ENCODE measurements at places on chromosomes 16 and 17.

- DNase-seq = no peak
Measured at GRCh38 chr16:22633799-22634198, 123.1 kb downstream of the NPIPB5 start.

GRCh38 chr17:14209215-14209614 is 27.4 kb downstream of the CDRT15 start:
- no peak for DNase-seq

DNA sequence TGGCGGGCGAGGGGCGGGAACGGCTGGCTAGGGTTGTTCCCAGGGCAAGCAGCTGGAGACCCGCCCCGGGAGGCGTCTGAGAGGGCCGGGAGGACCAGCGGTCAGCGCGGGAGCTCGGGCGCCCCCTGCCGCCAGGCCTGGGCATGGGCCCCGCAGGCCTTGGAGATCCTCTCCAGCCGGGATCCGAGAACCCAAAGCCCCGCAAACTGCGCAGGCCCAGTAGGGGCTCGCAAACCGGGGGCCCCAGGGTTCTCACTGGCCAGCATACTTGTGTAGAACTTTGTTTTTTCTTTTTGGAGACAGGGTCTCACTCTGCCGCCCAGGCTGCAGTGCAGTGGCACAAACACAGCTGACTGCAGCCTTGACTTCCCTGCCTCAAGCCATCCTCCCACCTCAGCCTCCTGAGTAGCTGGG is 20.8 kb upstream of the ZNF423 start:
- DNase-seq = peak; percentile 45

DNA sequence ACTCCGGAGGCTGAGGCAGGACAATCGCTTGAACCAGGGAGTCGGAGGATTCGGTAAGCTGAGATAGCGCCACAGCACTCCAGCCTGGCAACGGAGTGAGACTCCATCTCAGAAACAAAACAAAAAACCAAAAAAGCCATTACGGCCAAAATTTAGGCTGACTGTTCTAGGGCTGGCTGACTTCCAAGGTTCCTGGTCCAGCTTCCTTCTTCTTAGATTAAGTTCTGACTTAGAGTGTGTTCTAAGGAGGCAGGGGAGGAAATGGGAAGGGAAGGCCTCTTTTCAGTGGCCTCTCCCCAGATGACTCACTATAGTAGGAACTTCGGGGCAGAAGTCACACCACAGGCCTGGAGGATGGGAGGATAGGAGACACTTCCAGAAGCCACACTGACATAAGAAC is 27.7 kb upstream of the CLEC18B start:
- no peak for DNase-seq

GRCh38 chr17:17509601-17510425 is 13.6 kb upstream of the RASD1 start:
- DNase-seq = no peak

DNA sequence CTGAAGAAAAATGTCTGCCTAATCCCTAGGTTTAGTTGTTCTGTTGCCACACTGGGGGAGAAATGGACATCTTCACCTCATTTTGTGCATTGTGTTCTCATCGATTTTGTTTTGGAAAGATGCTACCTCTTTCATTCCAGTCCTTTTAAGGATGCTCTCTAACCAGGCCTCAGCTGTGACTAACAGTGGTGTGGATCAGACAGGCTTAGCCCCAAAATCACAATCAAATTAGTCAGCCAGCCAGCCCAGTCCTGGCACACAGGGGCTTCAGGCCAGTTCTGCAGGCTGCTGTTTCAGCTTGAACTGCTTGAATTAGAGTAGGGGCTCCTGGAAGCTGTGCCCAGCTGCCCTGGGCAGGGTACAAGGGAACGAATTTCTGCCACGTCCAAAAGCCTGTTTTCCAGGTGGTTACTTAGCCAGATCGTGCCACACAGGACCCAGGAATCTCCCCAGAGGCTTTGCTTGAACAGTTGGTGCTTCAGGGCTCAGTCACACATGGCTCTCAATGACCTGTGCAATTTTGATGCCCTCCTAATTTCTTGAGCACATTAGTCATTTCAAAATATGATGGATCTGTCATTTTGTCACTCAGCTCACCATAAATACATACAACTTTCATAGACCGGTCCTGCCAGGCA is 60.7 kb downstream of the CLEC16A start:
- no peak for DNase-seq

DNA sequence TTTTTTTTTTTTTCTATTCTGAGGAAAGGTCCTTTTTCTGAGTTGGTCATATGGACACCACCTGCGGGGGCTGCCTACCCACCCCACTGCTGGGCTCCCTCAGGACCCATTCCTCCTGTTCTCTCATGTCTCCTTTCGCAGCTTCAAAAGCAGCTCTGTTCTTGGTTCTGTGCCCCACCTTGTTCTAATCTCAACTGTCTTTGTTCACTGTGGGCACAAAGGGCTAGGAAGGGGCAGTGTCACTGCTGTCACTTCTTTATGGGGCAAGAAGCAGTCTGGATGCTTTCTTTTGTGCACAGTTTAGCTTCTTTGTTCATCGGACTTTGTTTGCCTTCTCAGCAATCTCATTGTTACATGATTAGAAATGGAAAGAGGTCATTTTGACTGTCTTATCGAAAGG is 7.1 kb downstream of the GOSR2 start:
- DNase-seq = no peak

GRCh38 chr17:68400404-68400735 is 56.9 kb downstream of the WIPI1 start:
- no peak for DNase-seq

DNA sequence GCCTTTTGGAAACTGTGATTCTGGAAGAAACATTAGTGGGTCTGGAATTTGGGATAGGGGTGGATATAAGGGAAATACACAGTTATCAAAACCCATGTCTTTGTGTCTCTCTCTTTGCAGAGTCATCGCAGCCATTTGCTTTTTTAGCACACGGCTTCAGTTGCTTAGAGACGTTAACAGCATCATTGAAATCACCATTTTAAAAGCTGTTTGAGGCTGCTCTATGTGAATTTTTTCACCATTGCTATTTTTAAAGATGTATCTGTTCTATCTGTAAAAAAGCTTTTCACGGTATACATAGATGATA is 47.3 kb downstream of the OMG start:
- DNase-seq = no peak

- DNase-seq = no peak
Measured at GRCh38 chr17:16486373-16487250, 5.4 kb downstream of the LRRC75A start.

DNA sequence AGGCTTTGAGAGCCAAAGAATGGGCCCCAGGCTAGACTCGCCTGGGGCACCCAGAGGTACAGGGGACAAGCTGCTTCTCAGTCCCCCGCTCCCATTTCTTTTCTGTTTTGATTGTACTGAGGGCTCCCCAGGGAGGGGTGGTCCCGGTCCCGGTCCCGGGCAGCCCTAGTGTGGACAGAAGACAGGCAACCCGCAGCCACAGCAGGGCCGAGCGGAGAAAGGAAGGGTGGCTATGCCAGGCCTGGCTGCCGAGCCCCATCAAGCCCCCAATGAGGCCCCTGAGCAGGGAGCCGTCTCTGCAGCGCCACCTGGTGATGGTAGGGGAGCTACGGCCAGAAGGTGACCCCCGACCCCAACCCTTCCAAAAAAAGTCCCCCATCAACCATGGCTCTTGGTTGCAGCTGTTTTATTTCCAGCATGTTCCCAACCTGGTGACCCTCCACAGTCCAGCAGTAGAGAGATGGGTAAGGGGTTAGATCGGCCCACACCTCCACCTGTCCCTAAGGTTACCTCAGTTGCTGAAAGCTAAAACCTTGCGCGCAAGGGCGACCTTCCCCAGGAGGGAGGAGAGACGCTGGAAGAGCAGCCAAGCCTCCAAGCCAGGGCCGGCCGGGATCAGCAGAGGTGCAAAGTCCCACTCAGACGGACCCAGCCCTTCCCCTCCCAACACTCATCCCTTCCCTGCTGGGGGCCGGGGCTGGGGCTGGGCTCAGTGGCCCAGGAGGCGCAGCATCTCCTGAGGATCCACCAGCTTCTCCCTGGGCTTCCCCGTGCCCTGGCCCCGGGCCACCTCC is 2.6 kb upstream of the GRIN2C start:
- peak; percentile 72 for DNase-seq

DNA sequence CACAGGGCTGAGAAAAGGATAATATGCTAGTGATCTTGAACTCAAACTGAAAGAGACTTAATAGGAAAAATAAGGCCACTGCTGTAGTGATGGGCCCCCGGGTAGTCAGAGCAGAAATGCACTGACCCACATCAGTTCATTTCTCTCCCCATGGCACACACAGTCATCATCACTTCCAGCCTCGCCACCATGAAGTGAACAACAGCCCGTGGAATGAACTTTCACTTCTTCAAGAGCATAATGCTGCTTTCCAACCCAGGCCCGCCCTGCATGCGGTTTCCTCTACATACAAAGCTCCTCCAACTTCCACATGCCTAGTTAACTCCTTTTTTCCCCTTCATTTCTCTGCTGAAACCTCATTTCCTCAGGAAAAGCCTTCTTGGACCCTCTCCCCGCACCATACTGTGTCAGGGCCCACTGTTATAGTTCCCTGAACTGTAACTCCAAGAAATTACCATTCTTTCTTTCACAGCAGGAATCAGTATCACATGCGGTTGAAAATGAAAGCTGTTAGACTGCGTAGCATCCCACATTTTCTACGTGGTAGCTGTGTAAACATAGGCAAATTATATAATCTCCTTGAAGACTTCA is 65.8 kb upstream of the SMIM36 start:
- peak; percentile 36 for DNase-seq

DNA sequence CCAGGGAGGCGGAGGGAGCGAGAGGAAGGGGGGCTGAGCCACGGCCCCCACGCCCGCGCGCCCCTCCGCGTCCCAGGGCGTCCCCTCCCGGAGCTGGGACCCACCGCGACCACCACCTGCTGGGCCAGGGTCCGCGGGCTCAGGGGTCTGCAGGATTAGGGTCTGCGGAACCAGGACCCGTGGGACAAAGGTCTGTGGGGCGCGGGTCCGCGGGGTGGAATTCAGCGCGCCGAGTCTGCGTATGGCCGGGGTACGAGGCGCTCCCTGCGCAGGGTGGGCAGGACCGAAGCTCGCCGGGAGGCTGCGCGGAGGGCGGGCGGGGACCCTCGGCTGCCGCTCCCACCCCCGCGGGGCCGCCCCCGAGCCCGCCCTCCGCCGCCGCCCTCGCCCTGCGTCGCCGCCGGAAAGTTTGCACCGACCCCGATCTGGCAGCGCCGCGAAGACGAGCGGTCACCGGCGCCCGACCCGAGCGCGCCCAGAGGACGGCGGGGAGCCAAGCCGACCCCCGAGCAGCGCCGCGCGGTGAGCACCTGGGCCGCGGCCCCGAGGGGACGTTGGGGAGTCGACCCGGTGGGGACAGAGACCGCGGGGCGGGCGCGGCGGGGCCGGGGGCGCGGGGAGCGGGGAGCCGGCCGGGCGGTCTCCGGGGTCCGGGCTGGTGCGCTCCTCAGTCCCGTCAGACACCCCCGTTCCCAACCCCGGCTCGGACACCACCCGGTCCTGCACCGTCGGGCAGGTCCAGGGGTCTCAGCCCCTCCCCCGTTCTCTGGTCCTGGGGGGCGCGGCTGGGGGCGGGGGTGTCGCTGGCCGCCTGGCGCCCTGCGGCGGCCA is at the start of gene GCGR:
Gene GCGR (plus strand): TSS at position 423 of the 831 bp plus-strand sequence. CDS start 4,869 bp downstream, outside the sequence.
- DNase-seq = no peak

DNA sequence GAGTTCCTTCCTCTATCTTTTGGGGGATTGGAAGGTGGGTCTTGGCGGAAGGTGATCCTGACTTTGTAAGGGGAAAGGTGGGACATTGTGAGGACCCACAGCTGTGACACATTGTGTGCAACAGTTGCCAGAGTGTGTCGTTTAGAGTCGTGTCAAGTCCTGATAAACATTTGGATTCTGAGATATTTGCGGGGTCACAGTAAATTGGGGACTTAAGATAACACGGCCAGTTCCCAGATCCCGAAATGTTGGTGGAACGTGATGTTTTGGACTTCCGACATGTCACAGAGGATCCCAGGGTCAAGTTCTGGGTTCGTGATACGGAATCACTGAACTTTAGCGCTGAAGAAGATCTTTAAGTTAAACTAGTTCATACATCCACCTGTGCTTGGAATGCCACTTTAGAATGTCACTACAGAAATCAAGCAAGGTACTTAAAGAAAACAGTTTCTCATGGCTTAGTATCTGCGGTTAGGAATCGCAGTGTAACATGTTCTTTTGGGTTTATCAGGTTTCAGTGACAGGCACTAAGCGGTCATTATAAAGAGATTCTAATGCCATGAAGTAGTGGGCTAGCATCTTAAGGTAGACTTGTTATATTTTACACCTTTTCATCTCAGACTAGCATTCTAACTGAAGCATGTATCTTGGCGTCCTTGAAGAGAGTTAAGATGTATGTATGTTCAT is 815 bp downstream of the ATAD5 start:
- no peak for DNase-seq

- no peak for DNase-seq
Measured at GRCh38 chr16:15749985-15750384, 99.9 kb downstream of the NDE1 start.
